ENCODE measurements at places on chromosomes 1 and 21. TPM values are rescaled to one million over a fixed set of nuclear protein-coding genes. Genes with fewer than 3 reads are reported as not detected.

DNA sequence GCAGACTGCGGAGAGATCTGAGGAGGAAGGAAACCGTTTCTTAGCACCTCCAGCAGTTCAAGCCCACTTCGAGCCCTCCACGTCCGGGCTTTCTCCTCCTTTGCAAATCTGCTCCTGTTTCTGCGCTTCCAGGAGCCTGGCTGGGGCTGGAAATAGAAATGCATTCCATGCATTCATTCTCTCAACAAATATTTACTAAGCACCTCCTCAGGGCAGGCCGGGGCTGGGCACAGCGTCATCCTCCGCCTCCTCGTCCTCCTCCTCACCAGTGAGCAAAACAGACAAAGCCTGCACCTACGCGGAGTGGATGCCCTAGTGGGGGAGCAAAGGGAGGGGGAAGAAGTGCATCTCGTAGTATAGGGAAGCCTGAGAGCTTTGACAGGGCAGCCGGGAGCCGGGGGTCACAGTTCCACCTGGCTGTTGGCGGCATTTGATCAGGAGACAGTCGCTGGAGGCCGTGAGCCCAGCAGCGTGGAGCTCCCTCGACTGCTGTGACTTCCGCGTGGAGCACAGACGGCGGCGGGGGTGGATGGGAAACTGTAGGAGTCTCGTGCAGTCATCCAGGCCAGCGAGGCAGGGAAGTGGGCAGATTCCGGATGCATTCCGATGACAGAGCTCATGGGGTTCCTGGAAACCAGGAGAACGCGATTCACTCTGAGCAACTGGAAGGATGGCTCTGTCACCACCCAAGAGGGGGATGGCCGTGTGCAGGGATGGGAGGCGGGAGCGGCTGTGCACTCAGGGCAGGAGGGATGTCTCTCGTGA is 93.5 kb downstream of the SIK1 start:
- DNase-seq = peak; percentile 36

The IVL gene
- not detected for total RNA-seq

DNA sequence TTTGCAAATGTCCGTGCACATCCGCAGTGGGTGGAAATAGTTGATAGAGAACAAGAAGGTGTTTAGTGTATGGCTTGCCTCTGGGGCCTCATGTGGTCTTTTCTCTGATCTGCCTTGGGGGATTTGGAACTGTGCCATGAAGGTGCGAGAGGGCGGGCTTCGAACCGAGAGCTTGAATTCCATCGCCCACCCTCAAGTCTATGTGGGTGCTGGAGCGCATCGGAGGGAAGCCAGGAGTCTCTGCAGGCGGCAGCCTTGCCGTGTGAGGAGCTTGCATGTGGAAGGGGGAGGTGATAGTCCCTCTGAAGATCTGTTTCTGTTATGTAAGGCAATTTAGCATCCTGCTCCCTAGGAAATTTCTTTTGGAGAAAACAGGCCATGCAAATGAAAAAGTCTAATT is 119.6 kb downstream of the HUNK start:
- DNase-seq = no peak

DNA sequence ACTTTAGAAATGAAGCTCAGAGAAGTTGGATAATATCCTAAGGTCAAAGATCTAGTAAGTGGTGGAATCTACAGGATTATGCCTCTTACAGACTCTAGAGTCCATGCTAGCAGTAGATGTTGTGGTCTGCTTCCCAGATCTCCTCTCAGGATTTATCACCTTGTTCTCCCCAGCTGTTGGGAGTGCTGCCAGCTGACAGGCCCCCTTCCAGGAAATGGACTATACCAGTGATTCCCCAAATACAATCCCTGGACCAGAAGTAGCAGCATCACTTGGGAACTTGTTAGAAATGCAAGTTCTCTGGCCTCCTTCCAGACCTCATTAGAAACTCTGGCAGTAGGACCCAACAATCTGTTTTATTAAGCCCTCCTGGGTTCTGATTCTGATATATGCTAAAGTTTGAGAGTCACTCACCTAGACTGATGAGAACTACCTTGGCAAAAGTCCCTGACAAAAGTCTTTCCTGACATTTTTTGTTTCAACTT is 24.5 kb upstream of the NTNG1 start:
- DNase-seq = no peak

The FAM167B gene
- 5.5 TPM for total RNA-seq

The S100A3 gene
- total RNA-seq = not detected

GRCh38 chr1:77888081-77888780 is at the start of gene NEXN:
Gene NEXN (plus strand): TSS chr1:77888624. CDS start chr1:77916107, 27,483 bp downstream.
- DNase-seq = peak; percentile 61

DNA sequence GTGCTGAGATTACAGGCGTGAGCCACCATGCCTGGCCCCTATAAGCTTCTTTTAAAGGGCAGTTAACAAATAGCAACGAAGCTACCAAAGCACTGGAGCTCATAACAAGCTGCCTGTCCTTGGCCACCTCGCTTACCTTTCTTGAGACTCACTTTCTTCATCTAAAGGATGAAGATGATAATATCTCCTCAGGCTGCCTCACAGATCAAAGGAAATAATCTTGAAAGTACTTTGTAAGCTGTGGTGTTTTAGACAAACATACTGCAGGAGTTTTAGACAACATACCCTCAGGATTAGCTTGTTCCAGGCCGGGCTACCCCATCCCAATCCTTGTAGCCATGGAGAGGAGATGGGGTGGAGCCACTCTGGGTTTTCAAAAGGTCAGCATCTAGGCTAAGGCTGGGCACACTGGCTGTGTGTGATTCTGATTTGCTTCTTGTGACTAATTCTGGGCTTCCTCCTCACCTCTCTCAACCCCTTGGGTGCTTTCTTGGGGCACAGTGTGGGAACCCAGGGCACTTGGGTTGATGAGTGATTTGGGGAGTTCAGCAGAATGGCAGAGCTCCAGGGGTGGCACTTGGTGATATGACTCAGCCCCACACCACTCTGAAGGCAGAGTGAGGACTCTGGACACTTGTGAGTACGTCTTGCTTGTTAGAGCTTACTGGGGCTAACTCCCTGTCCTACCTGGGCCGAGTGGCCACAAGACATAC is 5.2 kb downstream of the GPR25 start:
- DNase-seq = no peak

GRCh38 chr1:96104906-96105305 is 616.7 kb upstream of the PTBP2 start:
- no peak for DNase-seq

The IGSF9 gene
- total RNA-seq = 25.9 TPM

DNA sequence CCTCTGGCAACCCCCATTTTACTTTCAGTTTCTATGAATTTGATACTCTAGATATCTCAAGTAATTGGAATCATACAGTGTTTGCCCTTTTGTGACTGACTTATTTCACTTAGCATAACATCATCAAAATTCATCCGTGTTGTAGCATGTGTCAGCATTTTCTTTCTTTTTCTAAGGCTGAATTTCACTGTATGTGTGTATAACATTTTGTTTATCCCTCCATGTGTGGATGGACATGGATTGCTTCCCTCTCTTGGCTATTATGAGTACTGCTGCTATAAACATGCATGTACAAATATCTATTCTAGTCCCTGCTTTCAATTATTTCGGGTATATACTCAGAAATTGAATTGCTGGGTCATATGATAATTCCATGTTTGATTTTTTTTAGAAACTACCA is 97.3 kb downstream of the MAP3K21 start:
- no peak for DNase-seq

DNA sequence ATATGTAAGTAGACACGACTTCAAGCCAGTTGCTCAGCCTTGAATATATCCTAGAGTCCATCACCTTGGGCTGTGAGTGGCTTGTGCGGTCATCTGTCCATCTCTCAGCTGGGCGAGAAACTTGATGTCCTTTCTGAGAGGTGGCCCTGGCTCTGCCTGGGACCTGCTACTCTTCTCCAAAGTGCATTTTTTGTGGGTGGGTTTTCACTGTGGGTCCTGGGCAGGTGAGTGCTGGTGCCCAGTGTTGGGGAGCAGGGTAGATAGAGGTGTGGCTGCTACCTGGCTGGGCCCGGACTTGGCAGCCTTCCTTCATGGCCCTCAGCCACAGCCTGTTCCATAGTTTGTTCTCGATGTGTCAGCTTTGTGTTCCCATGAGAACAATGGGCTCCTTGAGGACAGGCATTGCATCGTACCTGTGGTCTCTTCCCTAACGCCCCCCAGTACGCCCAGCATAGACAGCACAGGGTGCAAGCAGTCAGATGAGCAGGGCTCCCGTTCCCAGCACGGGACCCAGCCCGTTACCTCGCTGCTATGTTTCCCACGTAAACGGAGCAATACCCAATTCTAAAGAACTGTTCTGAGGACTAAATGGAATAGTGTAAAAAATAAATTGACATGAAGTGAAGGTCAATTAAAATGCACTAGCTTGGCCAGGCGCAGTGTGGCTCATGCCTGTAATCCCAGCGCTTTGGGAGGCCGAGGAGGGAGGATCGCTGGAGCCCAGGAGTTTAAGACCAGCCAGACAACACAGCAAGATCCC is 877 bp upstream of the SLX9 start:
- DNase-seq = peak; percentile 25

The KLHDC9 gene
- total RNA-seq = 9.7 TPM

The ANGPTL3 gene
- total RNA-seq = not detected

GRCh38 chr1:243850452-243851256 is 611 bp upstream of the AKT3 start:
- peak; percentile 63 for DNase-seq

- DNase-seq = no peak
Observed at GRCh38 chr1:167554028-167554779, 642 bp upstream of the CREG1 start.

DNA sequence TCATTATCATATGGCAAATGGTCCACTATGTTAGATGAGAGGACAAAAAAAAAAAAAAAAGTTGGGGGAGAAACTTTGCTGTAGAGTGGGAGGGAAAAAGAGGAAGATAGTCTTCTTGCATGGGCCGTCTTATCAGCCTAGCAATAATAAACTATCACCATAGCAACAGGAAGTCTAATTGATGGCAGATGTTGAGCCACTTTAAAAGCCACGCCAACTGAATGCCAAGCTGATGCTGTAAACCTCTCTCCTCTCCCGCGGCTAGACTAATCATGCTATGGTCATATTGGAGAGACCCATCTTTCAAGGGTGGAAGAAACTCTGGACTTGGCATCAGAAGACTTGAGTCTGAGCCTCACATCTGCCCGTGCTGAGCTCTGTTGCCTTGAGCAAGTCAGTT is 122.2 kb upstream of the HOOK1 start:
- DNase-seq = no peak
